ENCODE measurements at places on chromosomes 12 and 14.
A peak's percentile ranks its signal among the peaks of the same experiment; 100 is the strongest.

GRCh38 chr12:53160000-53160399 is 20.5 kb upstream of the ZNF740 start:
- DNase-seq, result no peak

- no peak for DNase-seq
Observed at GRCh38 chr12:11805680-11806079, 156.2 kb downstream of the ETV6 start.

GRCh38 chr12:46660719-46661109 is 165.1 kb downstream of the SLC38A4 start:
- DNase-seq, result no peak

DNA sequence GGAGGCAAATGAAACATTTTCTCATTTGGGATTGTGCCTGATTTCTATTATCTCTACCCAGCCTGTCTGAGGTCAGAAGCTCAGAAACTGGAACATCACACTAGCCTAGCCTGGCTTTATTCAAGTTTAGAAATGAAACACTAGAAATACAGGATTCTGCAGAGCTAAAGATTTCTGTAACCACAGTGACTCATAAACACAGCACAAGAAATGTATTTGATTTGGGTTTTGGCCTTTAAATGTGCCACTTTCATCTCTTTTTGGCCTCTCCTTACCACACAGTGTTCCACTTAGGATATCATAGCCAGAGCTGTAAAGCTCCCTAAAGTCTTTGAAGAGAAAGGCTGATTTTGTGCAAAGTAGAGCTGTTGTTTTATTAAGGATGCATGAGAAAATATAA is 307.5 kb downstream of the EMP1 start:
- no peak for DNase-seq

DNA sequence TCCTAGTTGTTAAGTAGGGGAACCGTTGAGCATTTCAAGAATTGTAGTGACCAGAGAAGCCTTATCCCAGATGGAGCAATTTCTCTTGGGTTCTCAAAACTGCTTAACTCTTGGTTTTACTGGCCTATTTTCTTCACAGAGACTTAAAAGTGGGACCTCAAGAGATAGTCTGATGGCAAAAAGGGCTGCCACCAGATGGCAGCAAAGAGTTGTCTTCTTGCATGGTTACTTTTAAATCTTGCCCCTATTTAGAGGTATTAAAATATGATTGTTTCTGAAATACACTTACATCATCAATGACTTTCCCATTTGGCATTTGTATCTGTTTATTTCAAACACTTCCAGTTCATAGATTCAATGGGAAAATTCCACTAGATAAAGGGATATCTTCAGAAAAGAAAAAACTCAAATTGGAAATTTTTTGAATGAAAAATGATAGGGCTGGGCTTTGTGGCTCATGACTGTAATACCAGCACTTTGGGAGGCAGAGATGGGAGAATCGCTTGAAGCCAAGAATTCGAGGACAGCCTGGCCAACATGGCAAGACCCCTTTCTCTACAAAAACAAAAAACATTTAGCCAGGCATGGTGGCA is 69.9 kb upstream of the CNTN1 start:
- DNase-seq, result no peak

DNA sequence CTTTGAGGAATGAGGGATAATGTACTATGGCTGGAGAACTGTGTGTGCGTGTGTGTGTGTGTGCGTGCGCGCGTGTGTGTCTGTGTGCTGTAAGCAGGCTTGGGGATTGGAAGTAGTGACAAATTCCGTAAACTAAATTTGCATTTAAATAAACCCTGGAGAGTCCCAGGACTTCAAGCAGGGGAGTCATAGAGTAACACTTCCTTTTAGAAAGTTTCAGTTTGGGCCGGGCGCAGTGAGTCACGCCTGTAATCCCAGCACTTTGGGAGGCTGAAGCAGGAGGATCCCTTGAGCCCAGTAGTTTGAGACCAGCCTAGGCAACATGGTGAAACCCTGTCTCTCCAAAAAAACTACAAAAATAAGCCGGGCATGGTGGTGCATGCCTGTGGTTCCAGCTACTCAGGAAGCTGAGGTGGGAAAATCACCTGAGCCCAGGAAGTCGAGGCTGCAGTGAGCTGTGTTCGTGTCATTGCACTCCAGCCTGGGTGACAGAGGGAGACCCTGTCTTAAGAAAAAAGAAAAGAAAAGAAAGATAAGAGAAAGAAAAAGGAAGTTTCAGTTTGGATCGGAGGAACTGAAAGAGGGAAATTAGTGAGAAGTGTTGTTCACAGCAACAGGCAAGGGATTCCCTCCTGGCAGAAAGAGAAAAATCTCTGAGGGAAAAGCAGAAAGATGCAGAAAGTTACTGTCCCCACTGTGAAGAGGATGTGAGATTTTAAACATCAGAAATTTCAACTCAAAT is 222.7 kb upstream of the SOX5 start:
- no peak for DNase-seq

DNA sequence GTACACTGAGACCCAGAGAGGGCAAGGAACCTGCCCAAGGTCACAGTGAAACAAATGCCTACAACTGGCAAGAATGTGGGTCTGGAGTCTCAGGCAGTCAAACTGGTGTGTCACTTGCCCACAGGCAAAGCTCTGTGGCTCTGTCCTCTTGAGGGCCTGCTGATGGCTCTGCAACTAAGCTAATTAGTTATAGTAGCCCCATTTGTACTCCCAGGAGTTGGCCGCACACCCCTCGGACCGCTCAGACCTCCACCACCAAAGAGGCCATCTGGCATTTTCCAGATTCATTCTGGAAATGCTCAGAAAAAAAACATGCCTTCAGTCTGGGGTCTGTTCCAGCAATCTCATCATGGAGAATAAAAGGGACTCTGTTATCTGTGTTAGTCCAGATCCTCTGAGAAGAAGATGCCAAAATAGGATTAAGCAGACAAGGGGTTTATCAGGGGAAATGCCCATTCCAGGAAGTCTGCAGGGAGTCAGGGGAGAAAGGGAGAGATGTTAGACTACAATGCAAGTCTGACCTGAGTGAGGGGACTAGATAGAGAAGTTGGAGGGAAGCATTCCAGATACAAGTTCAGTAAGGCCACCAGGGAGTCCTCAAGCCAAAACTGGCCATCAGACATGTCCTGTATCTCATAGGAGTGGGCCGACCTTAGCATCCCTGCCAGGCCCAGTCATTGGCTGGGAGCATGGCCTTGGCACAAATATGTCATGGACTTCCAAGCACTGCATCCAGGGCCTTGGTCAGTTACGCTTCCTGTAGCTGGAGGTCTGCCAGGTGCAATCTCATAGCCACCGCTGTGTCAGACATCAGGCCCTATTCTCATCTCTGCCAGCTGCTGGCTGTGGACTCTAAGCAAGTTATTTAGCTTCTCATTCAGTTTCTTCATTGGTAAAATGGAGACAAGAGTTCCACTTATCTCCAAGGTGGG is 15.4 kb upstream of the OAS1 start:
- DNase-seq, result no peak

GRCh38 chr12:7113389-7113871 is 4.4 kb upstream of the C1RL start:
- peak; percentile 7 for DNase-seq

GRCh38 chr12:57735952-57736740 is 2.4 kb downstream of the AGAP2 start:
- DNase-seq, result no peak

- DNase-seq, result no peak
Observed at GRCh38 chr12:67757651-67758050, 109.1 kb downstream of the DYRK2 start.

DNA sequence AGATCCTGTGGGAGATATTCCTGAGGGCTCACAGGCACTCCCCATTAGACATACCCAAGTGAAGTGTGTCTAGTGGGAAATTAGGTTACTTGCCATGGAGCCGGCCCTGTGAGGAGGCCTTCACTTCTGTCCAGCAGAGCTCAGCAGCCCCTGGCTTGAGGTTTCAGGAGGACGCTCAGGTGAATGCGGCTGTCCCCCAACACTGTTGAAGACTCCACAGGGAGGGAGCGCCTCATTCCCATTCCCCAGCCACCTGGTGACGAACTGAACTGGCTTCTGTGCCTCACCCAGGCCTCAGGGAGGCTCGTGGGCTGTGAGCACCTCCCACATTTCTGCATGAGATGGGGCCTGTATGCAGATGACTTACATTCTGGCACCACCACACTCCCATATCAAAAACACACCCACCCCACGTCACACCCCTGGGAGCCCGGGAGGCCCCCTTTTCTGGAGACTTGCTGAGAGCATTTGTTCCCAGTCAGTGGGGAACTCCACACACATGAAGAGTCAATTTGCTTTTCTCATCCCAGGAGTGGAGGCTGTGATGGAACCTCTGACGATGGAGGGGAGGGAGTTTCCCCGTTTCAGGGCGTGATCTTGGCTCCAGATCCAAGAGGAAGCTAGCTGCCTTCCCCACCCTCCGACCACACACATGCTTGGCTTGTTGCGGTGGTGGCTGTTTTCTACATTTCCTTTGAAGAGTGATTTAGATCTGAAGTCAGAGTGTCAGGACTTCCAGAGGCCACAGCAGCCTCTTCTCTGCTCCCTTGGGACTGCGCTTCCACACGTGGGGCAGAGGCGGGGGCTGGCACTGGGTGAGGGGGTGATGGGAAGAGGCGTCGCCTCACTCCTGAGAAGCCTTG is 120.7 kb downstream of the ADGRD1 start:
- DNase-seq, result no peak

DNA sequence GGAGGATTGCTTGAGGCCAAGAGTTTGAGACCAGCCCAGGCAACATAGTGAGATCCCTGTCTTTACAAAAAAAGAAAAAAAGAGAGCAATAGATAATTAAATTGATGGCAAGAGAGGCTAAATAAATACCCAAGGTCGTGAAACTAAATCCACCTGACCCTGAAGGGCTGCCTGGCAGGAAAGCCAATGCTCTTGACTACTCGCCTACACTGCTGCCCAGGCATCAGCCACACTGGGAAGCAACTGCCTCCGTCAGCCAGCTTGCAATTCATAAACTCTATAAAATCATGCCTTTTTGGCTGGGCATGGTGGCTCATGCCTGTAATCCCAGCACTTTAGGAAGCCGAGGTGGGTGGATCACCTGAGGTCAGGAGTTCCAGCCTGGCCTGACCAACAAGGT is 31.7 kb upstream of the RASSF3 start:
- no peak for DNase-seq

DNA sequence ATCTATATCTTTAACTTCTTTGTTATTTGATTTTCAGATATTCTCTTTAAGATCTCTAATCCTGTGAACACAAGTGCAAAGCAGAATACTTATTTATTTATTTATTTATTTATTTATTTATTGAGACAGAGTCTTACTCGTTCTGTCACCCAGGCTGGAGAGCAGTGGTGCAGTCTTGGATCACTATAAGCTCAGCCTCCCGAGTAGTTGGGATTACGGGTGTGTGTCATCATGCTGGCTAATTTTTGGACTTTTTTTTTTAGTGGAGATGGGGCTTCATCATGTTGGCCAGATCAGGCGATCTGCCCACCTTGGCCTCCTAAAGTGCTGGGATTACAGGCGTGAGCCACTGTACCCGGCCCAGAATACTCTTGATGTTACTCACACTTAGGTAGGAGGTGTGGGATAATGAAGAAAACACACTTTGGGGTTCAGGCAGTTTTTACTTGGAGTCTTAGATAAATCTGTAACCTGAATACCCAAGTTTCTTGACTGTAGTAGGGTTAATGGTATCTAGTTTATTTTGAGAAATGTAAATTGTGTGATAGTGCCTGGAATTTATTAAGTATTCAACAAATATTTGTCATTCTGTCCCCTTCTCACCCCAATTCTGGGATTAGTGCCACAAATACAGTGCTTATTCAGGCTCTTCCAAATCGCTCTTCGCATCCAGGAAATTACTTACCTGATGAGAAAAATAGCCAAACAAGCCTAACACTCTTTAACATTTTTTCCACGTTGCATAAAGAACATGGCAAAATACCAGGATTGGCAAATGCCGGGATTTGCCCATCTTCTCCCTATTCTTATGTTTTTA is 33.0 kb downstream of the METAP2 start:
- DNase-seq, result no peak

DNA sequence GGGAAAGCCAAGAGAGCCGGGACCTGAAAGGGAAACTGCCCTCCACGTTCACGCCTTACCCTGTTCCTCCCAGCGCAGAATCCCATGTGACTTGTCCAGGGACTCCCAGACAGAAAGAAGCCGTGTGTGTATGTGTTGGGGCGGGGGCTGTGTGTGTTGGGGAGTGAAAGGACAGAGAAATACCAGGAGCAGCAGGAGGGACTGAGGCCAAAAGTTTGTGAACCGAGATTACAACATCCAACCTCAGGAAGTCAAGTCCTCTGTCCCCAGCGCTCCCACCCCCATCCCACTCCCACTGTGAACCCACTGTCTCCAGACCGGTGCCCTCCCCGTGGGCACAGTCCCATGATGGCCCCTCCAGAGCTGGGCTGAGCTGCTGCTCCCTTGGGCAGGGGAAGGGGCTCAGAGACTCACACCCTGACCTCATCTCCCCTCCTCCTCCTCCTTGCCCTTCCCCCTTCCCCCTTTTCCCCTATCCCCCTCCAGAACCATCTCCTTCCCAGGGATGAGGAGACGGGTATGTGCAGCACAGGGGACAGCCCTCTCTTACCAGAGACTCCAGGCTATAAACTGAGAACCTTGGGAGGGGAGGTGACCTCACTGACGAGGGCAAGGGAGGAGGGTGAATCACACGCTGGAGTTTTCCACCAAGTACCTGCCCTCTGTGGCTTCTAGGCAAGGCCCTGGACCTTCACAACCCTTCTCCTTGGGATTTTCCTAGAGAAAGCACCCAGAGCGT is at the start of gene SLC6A12:
Gene SLC6A12 (minus strand): TSS at position 155 of the 739 bp plus-strand sequence. CDS start 4,171 bp downstream, outside the sequence.
- no peak for DNase-seq

DNA sequence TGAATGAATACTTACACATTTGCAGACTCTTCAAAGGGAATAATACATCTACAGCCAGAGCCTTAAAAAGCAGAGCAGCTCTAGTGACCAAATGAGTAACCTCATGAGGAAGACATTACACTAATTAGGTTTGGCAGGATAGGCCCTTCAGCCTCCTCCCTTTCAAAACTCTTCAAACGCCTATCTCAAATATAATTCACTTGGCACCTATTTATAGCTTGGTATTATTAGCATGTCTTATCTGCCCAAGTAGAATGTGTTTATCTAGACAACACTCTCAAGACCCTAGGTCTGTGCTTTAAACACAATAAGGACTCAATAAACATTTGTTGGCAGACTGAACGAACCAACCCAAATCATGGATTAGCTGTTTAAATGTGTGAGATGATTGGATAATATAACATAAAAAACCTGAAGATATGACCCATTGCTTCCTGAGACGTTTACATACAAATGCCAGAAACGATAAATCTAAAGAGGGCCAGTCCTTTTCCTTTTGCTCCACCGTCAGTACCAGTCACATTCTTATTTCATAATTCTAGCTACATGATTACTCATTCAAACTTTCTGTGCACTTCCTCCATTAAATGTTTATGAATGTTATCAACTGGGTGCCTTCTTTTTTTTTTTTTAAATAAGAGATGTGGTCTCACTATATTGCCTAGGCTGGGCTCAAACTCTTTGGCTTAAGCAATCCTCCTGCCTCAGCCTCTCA is 123.3 kb downstream of the CEP83 start:
- no peak for DNase-seq

All from stimulated activated naive CD4-positive, alpha-beta T cell treated with Interleukin-2 at 50 U/mL for 16 hours (primary cell).